Activated CD8-positive, alpha-beta memory T cell treated with anti-CD3 and anti-CD28 coated beads for 4 hours (primary cell): ENCODE measurements at places on chromosomes 1 and 21.
A peak's percentile ranks its signal among the peaks of the same experiment; 100 is the strongest.

DNA sequence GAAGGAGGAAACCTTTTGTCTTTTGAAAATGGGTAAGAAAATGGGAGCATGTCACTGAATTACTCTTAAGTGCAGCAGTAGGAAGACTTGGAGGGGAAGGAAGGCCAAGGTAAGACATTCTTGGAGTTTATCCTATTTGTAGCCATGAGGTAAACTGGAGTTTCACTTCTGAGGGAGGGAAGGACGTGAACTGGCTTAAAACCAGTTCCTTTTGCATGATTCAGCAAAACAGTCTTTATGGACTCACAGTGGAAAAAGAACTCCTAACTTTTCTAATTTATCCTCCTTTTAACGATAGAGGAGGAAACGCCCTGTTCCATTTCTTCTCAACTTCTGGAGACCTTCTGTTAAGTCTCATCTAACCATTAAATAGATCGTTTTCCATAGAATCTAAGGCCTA lies 2.5 kb downstream of the PRDX6 start:
- no peak for DNase-seq

- DNase-seq: no peak
Observed at GRCh38 chr21:42887326-42887725, 5.8 kb upstream of the NDUFV3 start.

GRCh38 chr21:45588086-45588825 lies 46.0 kb upstream of the SLC19A1 start:
- no peak for DNase-seq

DNA sequence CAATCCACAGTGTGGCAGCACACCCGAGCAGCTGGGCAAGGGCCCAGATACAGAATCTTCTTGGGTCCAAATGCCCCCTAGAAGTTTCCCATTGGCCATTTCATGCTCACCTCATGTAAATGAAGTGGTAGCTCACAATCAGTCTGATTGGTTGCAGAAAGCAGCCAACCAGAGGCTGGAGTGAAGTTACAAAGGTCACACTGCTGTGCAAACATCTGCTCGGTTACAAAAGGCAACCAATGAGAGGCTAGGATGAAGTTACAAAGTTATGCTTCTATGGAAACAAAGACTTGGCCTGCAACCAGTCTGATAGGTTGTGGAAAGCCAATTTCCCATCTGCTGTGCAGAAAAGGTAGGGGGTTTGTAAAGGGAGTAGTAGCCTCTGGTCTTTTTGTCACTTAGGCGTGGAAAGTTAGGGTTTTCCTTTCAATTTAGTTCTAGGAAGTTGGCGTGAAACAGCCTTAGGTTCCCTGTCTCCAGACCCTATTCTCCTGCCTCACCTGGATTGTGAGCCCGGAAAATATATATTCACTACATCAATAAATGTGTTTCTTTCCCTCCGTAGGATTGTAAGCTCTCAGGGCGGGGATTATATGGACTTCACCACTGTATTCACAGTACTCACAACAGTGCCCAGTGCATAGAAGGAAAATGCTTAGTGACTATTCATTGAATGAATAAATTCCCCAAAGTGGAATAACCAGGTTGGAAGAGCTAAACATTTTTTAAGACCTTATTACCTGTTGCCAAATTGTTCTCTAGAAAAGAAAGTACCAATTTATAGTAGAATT lies 91.9 kb downstream of the URB2 start:
- no peak for DNase-seq

- DNase-seq: no peak
Observed at GRCh38 chr1:46188295-46189030, 9.8 kb downstream of the POMGNT1 start.

- DNase-seq: no peak
Observed at GRCh38 chr1:226529891-226530290, 18.7 kb upstream of the STUM start.

- no peak for DNase-seq
Observed at GRCh38 chr1:198892065-198892464, 253.2 kb downstream of the PTPRC start.

DNA sequence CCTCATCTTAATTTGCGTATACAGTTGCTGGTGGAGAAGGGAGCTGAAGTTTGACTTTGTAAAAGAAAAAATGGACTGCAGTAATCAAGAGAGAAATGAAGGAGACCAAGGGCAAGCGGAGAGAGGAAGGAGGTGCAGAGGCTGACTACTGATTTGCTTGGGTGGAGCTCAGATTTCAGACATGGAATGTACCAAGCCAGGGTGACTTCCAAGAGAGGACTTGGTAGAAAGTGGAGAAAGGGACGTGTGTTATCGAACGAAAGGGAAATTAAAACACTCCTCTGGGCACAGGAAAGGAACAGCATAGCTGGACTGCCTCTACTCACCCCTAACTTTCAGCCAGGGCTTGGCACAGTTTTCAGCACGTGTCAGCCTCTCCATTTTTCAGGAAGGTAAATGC lies 15.1 kb upstream of the HEATR1 start:
- DNase-seq: no peak

DNA sequence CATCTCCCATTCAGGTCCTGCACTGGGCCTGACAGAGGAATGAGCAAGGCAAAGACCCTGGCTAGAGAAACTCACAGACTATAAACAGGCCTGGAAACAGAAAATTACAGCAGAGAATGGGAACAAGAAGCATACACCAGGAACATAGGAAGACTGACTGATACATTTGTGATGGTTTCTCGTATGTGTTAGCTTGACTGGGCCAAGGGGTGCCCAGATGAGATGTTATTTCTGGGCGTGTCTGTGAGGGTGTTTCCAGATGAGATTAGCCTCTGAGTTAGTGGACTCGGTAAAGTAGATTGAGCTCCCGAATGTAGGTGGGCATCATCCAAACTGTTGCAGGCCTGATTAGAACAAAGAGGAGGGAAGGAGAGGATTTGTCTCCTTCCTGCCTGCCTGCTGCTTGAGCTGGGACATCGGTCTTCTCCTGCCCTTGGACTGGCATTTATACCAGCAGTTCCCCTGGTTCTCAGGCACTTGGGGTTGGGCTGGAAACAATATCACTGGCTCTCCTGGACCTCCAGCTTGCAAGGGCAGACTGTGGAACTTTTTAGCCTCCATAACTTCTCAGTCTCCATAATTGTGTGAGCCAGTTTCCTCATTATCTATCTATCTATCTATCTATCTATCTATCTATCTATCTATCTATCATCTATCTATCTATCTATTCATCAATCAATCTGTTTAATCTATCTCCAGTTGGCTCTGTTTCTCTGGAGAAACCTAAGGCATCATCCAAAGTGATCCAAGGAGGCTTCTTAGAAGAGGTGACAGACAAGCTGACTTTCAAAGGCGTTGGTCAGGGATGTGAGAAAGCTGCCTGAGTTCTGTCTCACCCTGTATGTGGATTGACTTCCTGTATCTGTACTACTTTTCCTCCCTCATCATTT lies 9.7 kb upstream of the FOXO6 start:
- no peak for DNase-seq

DNA sequence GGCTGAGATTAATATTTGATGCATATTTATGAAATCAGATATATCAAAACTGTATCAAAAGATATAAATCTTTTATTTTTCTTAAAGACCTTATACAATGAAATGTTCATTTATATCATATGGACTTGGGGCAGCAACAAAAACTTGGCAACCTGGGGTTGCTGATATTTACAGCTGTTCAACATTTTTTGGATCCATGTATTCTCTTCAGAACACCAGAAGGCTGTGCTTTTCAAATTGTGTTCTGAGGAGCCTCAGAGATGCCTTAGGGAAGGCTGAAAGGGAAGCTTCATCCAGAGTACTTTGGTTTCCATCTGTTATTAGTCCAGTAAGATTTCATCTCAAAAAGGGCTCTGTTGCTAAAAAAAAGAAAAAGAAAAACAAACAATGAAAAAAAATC lies 94.8 kb downstream of the DISC1 start:
- no peak for DNase-seq

- DNase-seq: peak; percentile 53
Observed at GRCh38 chr1:23743287-23744152, at the start of gene ELOA. ELOA (plus strand) TSS chr1:23743471; CDS start chr1:23743504, 33 bp downstream.

- no peak for DNase-seq
Observed at GRCh38 chr21:41207401-41208375, 39.7 kb downstream of the BACE2 start.

- DNase-seq: no peak
Observed at GRCh38 chr1:26677306-26678115, 18.3 kb upstream of the ARID1A start.

DNA sequence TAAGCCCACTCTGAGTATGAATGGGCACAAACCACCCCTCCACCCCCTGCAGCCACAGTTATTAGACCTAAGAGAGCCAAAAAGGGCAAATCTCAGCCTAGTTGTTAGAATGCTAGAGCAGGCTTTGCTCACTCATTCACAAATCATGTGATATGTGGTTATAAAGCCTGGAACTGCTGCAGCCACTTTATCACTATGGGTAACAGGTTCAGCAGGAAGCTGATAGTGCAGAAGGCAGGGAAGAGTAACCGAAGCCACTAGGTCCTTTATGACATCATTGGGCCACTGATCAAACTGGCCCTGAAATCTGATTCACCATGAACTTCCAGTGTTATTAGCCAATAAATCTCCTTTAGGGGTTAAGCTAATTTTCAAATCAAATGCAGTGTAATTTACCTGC lies 134.7 kb downstream of the GRIK1 start:
- no peak for DNase-seq

DNA sequence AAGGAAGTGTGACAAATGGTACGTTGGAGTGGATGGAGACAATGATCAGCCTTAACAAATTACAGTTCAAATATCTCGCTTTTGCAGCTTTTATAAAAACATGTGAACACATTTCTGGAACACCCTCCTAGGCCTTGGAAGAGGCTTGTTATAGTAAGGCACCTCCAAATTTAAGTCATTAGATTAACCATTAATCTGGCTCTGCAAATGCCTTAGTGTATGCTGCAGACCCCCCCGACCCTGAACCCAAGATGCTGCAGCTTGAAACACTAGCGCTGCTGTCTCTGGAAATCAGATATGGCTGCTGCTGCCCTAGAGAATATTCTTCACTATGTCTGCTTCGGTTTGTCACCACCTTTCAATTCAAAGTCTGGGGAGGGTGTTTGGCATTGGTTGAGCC lies 196.4 kb downstream of the MIS18A start:
- DNase-seq: no peak

DNA sequence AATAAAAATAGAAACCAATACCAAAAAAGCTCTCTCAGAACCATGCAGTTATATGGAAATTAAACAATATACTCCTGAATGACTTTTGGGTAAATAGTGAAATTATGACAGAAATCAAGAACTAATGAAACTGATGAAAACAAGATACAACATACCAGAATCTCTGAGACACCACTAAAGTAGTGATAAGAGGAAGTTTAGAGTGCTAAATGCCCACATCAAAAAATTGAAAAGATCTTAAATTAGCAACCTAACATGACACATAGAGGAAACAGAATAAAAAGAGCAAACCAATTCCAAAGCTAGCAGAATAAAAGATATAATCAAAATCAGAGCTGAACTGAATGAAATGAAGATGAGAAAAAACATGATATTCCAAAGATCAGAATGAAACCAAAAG lies 430.9 kb downstream of the LTN1 start:
- DNase-seq: no peak

DNA sequence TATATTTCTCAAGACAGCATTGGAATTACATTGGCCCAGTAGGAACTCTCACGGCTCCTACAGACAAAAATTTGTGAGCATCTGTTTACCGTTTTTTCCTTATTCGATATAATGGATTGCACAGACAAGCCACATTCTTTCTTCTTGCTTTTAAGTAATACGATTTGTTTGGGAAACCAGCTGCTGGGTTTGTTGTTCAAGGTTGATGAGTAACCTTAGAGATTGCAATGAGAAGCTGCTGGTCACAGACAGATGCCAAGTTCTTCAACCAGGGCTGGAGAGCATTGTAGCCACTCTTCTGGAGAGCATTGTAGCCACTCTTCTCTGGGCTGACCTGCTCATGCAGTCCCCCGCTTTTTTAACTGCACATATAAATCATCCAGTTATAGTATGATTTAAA lies 1.4 kb upstream of the MIA3 start:
- DNase-seq: no peak

DNA sequence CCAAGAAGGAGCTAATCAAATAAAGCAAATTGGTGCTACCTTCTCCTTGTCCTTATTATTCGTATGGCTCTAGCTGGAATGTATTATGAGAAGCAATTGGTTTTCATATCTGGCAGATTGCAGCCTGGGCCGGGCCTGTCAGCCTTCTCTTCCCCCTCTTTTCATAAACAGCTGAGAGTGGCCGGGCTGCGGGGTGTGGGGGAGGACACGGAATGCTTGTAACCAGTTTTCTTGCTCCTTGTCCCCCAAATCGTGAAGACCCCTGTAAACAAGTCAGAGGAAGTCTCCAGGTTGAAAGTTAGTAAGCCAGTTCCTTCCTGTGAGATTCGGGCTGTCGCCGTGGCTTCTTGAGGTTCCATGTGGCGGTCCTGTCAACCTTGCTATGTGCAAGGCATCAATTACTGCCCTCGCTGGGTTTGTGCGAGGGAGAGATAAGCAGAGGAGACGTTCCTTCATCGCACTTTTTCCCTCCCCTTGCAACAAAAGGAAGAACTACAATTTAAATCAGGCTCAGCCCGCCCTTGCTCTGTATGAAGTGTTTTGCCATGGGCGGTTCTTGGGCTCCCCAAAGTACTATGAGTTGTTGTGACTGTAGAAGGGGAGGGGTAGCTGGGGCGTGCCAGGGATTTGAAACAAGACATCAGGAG lies 450.7 kb downstream of the CAMTA1 start:
- no peak for DNase-seq

DNA sequence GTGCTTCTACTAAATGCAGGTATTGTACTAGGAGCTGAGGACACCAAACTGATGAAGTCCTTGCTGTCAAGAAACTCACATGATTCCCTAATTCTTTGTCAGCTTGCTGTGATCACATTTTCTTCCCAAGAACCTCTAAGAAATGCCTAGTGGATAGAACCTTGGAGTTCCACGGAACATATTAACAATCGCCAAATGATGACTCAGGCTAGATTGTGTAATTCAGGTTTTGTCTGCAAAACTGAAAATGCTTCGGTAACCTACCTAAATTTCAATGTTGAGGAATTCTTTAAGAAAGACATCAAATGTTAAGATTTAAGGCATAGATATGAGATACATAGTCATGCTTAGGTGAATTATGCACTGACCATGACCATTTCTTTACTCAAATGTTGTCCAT lies 1.7 kb upstream of the GADD45A start:
- no peak for DNase-seq

GRCh38 chr1:43990271-43991199 lies 864 bp upstream of the CCDC24 start:
- DNase-seq: no peak

GRCh38 chr1:171389171-171389570 lies 75.2 kb downstream of the FMO4 start:
- DNase-seq: no peak
